ENCODE measurements at places on chromosomes 11 and 22.

GRCh38 chr11:85483861-85484260 is 143.3 kb downstream of the DLG2 start:
- DNase-seq, result no peak

DNA sequence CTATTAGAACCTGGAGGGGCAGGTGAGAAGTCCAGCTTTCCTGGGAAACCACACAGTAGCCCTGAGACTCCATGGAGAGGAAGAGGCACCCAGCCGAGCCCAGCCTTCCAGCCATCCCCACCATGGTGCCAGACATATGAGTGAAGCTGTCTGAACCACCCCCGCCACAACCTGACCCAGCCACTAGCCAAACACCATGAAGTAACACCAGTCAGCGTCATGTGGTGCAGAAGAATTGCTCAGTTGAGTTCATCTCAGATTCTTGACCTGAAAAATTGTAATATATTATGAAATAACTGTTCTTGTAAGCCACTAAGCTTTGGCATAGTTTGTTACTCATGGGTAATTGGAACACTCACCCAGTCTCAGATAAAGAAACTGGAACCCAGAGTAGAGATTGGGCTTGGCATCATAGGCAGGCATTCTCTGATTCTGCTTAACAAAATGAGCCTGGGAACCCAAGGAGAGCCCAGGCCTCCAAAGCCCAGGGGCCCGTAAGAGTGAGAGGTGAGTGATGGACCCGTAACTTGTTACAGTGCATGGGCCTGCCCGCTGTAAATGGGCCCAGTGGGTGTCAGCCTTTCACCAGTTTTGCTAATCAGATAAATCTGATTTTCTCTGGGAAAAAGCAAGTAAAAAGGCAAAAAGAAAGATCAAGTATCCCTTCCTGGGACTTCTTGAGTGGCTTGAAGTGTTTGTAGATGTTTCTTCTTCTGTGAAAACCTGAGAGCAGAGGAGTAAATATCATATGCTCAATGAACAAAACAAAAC is 305.5 kb downstream of the DDX10 start:
- DNase-seq, result no peak

DNA sequence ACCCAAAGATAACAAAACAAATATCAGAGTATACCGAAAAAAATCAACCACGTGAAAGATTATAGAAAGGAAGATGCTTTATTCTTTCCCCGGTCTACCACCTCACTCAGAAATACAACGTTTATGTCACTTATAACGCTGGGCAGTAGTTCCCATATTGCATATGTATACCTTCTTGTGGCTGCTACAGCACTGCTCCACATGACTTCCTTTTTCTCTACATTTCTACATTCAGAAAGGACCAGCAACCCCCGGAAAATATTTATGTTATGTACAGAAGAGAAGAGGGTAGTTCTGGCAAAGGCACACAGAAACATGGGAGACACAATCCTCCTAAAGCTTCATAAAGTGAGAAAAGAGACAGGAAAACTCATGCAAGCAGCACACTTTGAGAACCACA is 56.8 kb downstream of the MTMR2 start:
- DNase-seq, result no peak

- peak; percentile 40 for DNase-seq
These were observed 51.8 kb downstream of the C11orf71 start for GRCh38 chr11:114348200-114349191.

DNA sequence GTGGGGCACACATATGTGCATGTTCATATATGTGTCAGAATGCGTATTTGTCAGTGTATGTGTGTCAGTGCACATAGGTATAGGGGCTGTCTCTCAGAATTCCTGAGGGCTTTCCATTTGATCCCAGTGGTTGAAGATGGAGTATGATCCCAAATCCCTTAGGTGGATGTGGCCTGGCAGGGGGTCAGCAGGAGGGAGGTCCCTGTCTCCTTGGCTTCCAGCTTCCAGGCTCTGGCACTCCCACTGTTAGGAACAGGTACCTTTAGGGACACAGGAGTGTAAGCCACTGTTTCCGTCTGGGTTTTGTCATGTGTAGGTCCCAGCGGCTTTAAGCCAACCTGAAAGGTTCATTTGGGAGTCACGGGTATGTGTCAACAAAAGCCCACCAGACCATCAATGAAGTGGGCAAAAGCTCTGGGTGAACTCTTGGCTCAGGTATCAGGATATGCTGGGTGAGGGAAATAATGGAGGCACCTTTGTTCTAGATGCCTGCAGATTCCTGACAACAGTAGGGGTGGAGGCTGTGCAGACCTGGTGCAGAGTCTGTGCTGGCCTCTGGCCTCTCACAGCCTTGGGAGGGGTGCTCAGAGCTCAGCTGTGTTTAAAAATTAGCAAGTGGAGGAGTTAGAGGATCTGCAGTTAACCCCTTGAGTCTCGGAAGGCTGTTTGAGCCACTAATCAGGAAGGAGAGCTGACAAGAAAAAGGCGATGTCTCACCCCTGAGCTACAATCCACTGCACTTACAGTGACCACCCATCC is 9.0 kb downstream of the KCNQ1OT1 start:
- DNase-seq, result no peak

GRCh38 chr11:60563553-60564235 is 48.5 kb downstream of the MS4A13 start:
- no peak for DNase-seq

- no peak for DNase-seq
These were observed 4.4 kb downstream of the EP300 start for GRCh38 chr22:41096841-41097240.

GRCh38 chr11:119126675-119127268 is 5.4 kb downstream of the HINFP start:
- DNase-seq, result no peak

GRCh38 chr11:134372961-134373360 is 39.1 kb downstream of the B3GAT1 start:
- DNase-seq, result no peak

GRCh38 chr22:41181349-41182241 is 23.5 kb upstream of the L3MBTL2 start:
- DNase-seq, result no peak

DNA sequence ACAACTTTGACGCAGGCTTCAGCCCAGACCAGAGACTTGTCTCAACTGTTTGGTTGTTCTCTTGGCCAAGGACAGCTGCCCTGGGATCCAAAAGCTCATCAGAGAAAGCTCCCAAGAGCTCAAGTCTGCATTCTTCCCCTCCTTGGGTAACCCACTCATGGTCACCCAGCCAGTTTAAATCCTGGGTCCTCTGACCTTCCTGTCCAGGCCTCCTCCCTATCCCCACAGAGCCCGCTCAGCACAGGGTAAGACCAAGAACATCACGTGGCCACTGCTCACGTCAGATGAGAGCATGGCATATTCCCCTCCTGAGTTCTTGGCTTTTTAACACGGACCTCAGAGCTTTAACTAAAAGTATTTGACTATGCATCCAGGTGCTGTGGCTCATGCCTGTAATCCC is 25.8 kb downstream of the TSKU start:
- no peak for DNase-seq

- no peak for DNase-seq
These were observed 61.1 kb downstream of the FDX1 start for GRCh38 chr11:110490886-110491285.

- no peak for DNase-seq
These were observed 75.7 kb downstream of the CDKN1C start for GRCh38 chr11:2809854-2810253.
